ENCODE measurements at places on chromosomes 13 and 19.

DNA sequence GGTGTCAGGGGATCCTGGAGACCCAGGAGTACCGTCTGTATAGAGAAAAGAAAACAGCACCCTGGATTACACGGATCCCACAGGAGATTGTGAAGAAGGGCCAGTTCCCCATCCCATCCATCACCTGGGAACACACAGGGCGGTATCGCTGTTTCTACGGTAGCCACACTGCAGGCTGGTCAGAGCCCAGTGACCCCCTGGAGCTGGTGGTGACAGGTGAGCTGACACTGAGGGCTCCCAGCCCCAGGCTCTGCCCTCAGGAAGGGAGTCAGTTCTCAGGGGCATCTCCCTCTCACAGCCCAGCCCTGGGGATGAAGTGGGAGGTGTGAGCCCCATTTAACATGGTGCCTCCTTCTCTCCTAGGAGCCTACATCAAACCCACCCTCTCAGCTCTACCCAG is 1.3 kb downstream of the LILRA1 start:
- no peak for DNase-seq

DNA sequence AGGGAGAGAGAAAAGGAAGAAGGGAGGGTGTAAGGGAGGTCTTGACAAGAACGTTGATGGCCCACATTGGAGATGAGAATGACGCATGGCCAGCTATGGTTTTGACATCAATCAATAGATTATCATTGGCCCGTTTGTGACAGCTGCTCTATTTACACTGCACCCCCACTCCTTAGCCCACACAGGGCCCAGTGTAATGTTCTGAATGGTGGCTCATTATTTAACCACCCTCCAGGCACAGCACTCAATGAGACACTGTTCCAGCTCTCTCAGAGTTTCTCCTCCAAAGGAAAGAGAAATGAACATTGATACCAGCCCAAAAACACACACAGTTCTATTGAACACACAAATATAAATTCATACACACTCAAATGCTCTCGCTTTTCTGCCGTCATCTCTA is 173.0 kb upstream of the IPO5 start:
- no peak for DNase-seq

DNA sequence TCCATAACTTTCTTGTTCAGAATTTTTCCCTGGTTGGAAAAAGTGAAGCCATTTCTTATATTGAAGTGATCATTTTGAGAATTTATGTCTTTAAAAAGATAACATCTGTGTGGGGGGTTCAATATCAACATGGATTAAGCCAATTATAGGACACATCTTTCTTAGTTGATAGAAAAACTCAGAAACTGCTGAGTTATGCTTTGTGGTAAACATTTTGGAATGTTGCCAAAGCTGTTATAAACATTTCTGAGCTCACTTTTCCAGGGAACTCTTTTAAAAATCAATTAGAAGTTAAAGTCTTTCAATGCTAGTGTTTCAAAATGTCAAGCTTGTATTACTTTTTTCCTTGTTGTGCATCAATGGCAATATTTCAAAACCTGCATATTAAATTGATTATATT is 248.8 kb downstream of the DACH1 start:
- DNase-seq: no peak

DNA sequence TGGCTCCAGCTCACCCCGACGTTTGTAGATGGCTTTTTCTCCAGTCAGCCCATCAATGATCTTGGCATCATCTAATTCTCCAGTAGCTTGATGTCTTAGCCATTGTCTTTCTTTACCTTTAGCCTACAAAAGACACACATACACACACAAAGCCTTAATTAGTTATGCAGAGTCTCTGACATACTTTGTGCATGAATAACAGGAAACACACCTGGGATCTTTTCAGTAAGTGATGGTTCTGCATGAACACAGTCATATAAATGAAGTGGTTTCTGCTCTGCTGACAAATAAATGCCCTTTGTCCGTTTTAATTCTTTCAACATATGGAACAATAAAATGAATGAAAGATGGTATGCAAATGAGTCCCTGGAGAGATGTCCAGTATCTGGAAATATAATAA is 133.3 kb downstream of the RGCC start:
- no peak for DNase-seq

GRCh38 chr13:110359840-110360301 is 52.8 kb downstream of the COL4A2 start:
- DNase-seq: no peak

DNA sequence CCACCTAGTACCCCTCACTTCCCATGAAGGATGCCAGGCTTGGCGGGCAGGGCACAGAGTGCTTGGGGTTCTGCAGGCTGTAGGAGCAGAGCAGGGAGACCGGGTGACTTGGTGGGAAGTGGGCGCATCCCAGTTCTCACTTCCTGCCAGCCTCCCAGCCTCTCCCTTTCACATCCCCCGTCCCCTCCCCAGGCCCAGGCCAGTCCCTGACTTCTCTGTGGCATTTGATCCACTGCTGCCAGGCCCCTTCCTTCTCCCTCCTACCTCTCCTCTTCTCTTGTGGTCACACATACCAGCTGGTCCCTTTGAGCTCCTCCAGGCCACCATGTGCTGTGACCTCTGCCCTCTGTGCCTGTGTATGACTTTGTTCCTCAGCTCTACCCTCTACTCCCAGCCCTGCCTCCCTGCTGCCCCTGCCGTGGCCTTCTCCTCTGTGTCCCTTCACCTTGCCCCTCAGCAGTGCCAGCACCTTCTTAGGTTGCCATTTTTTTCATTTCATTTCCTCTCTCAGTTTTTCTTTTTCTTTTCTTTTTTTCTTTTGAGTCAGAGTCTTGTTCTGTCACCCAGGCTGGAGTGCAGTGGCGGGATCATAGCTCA is 19.5 kb downstream of the MYO1F start:
- no peak for DNase-seq

All from mucosa of gallbladder (tissue), 1 donor.